CD4-positive, alpha-beta memory T cell (primary cell): ENCODE measurements at places on chromosomes 2 and 18.
A peak's percentile ranks its signal among the peaks of the same experiment; 100 is the strongest.

GRCh38 chr2:241007111-241007510, 8.7 kb downstream of the SNED1 start:
- DNase-seq = no peak

- no peak for DNase-seq
Observed at GRCh38 chr18:35397976-35398375, 20.8 kb upstream of the ZNF396 start.

GRCh38 chr2:212156088-212156487, 382.5 kb downstream of the ERBB4 start:
- DNase-seq = no peak

- no peak for DNase-seq
Observed at GRCh38 chr2:143505542-143505941, 376.3 kb downstream of the ARHGAP15 start.

- no peak for DNase-seq
Observed at GRCh38 chr2:106839849-106840595, 45.9 kb downstream of the ST6GAL2 start.

GRCh38 chr2:179636995-179637394, 224.4 kb downstream of the ZNF385B start:
- DNase-seq = no peak

GRCh38 chr2:174035117-174035635, 70.0 kb upstream of the SP3 start:
- no peak for DNase-seq

DNA sequence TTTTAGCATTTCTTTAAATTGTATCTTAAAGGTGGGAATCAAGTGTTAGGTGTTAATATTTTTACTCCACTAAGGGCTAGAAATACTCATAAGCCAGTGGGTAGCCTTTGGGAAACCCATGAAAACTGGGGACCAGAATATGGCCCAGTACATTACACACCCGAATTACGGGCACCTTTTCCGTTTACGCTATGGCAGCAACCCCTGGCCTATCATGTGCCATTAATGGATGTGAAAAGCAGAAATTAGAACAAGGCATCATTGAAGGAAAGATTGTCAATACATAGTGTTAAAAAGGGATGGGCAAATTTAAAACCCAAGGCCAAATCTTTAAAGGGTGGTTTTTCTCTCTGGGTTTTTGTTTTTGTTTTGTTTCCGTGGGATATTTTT, 781 bp downstream of the FARP2 start:
- no peak for DNase-seq

- DNase-seq = peak; percentile 81
Observed at GRCh38 chr2:148509288-148509902, 135.2 kb upstream of the EPC2 start.

DNA sequence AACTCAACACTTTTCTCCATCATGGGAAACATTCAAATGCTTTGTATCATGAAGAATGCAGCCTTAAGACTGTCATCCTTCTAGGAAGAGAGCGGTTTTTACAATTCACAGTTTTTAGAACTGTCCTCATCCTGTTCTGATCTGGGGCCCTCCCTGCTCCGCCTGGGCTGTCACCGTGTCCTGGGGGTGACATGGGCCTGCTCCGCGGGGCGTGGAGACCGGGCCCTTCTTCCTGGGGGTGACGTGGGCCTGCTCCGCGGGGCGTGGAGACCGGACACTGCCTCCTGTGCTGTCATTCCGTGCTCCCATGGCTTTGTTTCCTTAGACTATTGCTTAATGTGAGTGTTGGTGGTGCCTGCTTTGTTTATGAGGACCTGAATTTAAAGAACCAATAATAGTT, 122.8 kb downstream of the TMEM18 start:
- DNase-seq = no peak

- no peak for DNase-seq
Observed at GRCh38 chr2:238596571-238597551, 170.1 kb downstream of the ASB1 start.

DNA sequence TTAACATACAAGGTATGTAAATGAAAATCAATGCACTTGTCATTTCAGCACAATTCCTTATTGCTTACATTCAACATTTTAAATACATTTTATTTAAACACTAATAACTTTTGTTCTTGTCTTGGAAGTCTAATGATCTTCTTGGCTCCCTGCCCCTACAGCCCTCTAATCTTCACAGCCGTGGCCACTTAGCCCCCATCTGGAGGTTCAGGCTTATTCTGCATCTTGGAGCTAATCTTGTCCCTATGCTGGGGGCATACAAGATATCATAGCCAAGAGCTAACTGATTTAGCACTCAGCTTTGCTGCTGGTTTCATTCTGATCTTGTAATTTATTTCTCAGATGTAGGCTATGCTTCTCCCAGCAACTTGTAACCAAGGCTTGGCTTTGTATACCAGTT, 140.8 kb downstream of the TMEFF2 start:
- no peak for DNase-seq

- DNase-seq = no peak
Observed at GRCh38 chr2:100561191-100561590, 1.6 kb upstream of the PDCL3 start.
